ENCODE measurements at places on chromosomes 2 and 18.

GRCh38 chr18:48073211-48073930, 142.9 kb upstream of the SMAD2 start:
- no peak for DNase-seq

GRCh38 chr2:3282056-3282998, 95.3 kb downstream of the EIPR1 start:
- DNase-seq: peak; percentile 13

DNA sequence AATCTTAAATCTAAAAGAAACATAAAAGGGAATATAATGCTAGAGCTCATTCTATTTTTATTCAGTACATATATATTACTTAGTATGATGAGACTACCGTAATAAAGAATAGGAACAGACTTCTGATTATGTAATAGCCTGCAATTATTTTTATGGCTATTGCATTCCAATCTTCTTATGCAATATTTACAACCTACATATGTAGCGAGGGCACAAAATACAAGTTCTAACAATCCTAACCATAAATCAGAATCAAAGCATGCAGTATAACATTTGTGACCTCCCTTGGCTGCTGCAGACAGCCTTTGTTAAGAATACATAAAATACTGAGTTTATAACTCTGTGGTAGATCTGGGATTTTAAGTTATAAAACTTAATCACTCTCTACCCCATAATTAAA, 177.6 kb downstream of the BABAM2 start:
- no peak for DNase-seq

DNA sequence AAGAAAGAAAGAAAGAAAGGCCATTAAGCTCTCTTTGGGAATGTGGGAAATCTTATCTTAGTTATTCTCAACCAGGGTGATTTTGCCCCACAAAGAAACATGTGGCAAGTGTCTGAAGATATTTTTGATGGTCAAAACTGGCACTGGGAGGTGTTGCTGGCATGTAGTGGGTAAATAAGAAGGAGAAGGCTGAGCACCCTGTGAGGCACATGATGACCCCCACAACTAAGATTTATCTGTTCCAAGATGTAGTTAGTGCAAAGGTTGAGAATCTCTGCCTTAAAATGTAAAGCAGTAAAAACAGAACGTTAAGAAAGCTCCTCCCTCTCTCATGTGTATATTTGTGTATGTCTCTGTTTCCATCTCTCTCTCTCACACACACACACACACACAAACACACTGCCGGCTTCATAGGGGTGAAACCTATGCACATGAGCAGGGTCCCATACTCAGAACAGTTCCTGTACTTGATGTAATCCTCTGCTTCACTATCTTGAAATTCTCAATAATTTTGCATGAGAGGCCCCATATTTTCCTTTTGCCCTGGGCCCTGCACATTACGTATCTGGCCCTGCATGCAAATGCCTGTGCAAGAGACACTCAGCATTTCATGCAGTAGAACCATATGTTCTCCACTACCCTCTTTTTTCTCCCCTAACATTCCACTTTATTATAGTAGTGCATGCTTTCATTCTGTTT, 94.3 kb downstream of the MREG start:
- no peak for DNase-seq

All from fibroblast of pulmonary artery (primary cell).